ENCODE measurements at places on chromosomes 2 and 18.

DNA sequence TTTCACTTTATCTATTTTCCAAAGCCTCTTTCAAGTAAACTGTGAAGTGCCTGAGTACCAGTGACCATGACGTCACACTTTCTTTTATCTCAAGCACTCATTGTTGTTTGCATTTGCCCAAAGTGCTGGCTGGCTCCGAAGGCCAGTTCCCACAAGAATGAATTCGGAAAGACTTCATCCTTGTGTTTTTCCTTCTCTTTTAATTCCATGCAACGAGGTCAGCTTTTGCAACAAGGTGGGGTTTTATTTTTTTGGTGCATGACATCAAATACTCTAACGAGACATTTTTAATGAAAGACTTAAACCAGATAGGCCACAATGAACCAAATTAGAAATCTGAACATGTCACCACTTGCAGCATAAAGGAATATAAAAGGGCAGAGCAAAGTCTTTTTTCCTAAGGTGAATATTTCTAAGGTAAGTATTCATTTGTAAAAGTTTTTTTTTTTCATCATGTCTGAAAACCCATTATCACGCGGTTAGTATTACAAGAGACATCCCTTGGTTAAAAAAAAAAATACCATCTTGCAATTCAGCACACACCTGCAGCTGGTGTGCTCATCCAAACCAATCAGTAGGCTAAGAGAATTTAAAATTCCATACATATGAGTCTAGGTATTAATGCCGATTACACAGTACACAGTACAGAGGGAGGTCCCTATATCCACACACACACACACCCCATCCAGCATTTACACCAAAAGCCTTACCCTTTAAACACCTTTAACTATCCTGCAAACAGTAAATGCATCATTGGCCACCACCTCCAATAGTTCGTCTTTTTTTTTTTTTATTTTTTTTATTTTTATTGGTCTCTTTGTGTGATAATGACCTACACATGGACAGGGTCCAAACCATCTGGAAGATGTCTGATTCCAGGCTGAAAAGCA, 2.3 kb downstream of the ARL4C start:
- DNase-seq: no peak

- no peak for DNase-seq
Measured at GRCh38 chr2:73032702-73033097, 38.8 kb downstream of the SFXN5 start.

DNA sequence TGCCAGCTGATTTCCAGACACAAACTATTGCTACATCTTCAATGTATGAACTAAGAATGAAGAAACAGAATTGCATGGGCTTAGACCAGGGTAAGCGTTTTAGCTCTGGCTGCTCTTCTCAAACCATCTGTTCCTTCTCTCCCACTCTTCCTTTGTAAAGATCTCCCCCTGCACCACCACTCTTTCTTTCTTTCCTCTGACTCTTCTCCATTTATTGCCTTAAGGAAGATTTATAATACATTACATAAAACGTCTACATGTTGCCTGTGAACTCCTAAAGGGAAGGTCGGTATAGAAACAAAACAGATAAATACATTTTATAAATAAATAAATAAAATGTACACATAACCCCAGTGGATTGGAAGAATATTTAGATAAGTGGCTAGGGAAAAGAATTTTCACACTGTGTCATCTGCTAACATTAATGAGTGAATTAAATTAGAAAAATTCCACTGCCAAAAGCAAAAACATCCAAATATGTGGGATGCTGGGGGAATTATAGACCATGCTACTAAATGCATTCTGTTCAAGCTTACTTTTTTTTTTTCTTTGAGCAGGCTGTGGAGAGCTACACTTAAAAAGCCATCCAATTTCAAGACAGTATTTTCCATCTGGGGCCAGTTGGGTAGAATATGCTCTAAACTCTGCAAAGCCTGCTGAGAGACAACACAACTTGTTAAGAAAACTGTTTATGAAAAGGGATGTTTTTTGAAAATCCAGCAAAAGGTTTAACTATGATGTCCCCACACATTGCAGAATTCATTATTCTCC, 41.5 kb downstream of the NCKAP5 start:
- no peak for DNase-seq

GRCh38 chr18:58321986-58322385, 278.0 kb downstream of the NEDD4L start:
- DNase-seq: peak; percentile 36

DNA sequence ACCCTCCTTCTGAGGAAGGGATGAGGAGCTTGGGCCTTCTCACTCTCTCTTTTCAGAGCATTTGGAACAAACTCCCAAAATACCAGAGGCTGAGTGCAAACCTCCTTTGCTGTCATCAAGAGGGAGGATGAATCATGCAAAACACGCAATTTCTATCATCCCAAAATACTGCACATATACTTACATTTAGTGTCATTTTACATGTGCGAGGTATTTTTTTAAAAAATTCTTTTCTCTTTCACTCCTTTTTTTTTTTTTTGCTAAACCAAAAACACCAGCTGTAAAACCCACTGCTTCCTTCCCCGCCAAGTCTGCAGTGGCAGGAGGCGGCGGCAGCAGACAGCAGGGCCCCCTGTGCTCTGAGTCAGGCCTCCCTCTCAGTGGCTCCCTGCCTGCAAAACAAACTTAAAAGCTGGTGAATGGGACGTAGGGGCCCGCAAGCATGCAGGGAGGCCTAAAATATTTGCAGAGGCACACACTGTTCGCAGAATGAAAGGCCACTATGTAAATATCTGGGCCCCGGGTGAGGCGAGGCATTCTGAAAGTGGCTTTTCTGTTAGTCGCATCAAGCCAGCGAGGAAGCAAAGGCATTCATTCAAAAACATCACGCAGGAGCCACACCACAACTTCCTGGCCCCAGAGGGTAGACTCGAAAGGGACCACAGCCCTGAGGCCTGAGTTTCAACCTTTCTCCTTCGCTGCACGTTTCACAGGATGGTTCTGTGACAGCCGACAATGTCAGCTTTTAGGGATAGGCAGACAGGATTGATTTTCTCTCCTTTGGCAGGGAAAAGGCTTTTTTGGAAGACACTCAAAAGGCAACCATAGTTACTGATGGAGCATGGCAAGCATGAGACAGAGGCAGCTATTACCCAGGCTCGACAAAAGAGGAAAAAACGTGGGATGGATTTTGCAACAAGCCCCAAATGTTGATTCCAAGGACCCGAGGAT, 73.4 kb downstream of the ACTR2 start:
- peak; percentile 65 for DNase-seq

- peak; percentile 55 for DNase-seq
Measured at GRCh38 chr2:25951071-25951547, 31.2 kb downstream of the KIF3C start.

- DNase-seq: no peak
Measured at GRCh38 chr2:181242262-181242661, 214.9 kb upstream of the ITGA4 start.

DNA sequence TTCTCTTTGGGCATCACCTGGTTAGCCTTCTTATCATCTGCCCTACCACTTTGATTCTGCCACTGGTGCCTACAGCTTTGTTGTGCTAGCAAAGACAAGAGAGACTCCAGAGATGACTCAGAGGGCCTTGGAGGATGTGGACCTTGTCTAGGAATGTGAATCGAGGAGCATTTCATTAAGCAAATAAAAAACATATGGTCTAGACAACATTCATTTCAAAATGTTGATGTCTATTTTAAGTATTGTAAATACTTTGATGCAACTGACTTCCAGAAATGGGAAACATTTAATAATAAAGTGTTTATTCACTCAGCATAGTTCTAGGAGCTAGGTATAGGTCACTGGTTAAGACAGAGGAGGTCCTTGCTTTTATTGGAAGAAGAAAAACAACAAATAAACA, 195.5 kb downstream of the CDCA7 start:
- DNase-seq: no peak

GRCh38 chr2:104746858-104747257, 107.1 kb upstream of the POU3F3 start:
- DNase-seq: no peak

Data from stimulated activated CD4-positive, alpha-beta T cell treated with anti-CD3 and anti-CD28 coated beads, Interleukin-15, amount 100 ng/mL, for 48 hours (primary cell).